GM23338 (cell line): ENCODE measurements at places on chromosomes 7 and 10. TPM values are rescaled to one million over a fixed set of nuclear protein-coding genes. Genes with fewer than 3 reads are reported as not detected.

Gene OR2A7
- polyA plus RNA-seq: 1.7 and 3.2 TPM in 2 replicates

Gene UNCX
- polyA plus RNA-seq: not detected in 2 replicates

Gene FAM204A
- polyA plus RNA-seq: 59.3 and 72.0 TPM in 2 replicates

Gene AKR1D1
- polyA plus RNA-seq: not detected in 2 replicates

Gene CALHM1
- 0.11 and 0.16 TPM in 2 replicates for polyA plus RNA-seq

Gene INMT
- polyA plus RNA-seq: 0.38 and 0.79 TPM in 2 replicates

Gene CHRM2
- 0.09 and 0.21 TPM in 2 replicates for polyA plus RNA-seq

Gene CRPPA
- polyA plus RNA-seq: 0.54 and 0.73 TPM in 2 replicates

Gene DNA2
- 19.7 and 25.6 TPM in 2 replicates for polyA plus RNA-seq

Gene GIMAP2
- not detected in 2 replicates for polyA plus RNA-seq

Gene GIMAP7
- polyA plus RNA-seq: not detected in 2 replicates

Gene CYP3A5
- polyA plus RNA-seq: 1.1 and 1.2 TPM in 2 replicates
